ENCODE measurements at places on chromosomes 1 and 21.

DNA sequence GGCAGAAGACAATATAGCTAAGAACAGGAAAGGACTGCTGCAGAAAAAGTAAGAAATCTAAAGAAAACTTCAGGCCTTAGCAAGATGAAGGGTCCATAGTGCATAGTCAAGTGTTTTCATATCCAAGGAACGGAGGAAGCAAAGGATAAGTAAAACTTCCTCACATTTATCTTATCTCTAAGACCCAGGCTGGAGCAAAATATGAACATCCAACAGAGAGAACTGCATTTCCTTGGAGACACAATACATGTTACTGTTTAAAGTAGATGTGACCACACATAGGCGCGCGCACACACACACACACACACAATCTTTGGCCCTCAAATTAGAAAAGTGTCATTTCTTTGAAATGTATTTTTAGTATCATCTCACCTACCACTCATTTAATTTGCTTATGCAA, 66.7 kb downstream of the TTLL7 start:
- no peak for DNase-seq

GRCh38 chr21:29219165-29219770, 79.5 kb upstream of the BACH1 start:
- no peak for DNase-seq

GRCh38 chr1:66371233-66372005, 162.5 kb upstream of the SGIP1 start:
- no peak for DNase-seq

DNA sequence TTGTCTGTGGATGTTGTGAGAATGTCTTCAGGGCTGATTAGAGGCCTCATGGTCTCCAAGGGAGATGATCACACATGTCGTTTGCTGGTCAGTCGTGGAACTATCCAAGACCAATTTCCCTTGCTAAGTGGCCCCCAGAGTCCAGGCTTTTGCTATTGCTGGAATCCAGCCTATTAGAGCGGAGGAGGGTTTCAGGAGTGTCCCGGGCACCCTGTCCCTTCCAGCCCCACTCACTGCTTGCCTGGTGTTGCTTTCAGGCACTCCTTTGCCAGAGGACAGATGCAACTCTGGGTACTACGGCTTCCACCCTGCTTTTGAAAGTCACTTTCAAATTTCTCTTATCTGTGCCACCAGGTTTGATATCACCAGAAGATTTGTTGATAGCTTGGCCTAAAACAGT, 149.1 kb downstream of the NOS1AP start:
- DNase-seq: no peak

- DNase-seq: no peak
Measured at GRCh38 chr1:24278726-24279125, 40.4 kb upstream of the GRHL3 start.

DNA sequence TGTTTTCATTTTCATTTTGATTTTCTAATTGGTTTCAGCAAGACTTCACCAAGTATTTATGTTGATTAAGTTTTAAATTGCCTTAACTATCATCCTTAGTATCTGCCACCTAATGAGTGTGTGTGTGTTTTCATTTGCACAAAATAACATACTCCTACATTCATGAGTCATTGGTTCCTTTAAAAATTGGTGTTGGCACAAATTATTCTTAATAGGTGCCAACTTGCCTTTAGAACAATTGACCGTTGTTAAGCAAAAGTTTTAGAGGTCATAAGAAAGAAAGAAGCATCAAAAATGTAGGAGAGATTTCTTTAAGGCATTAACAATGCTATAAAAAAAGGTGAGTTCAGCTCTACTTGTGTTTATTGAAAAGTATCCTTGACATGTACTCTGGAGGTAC, 77.5 kb downstream of the FNBP1L start:
- no peak for DNase-seq

GRCh38 chr1:33818071-33818470, 45.8 kb upstream of the HMGB4 start:
- DNase-seq: no peak

- no peak for DNase-seq
Measured at GRCh38 chr1:89051955-89052312, 13.1 kb downstream of the GBP1 start.

GRCh38 chr1:203907901-203908300, 46.5 kb downstream of the SNRPE start:
- DNase-seq: no peak

- no peak for DNase-seq
Measured at GRCh38 chr1:210089855-210090254, 142.7 kb upstream of the SERTAD4 start.

DNA sequence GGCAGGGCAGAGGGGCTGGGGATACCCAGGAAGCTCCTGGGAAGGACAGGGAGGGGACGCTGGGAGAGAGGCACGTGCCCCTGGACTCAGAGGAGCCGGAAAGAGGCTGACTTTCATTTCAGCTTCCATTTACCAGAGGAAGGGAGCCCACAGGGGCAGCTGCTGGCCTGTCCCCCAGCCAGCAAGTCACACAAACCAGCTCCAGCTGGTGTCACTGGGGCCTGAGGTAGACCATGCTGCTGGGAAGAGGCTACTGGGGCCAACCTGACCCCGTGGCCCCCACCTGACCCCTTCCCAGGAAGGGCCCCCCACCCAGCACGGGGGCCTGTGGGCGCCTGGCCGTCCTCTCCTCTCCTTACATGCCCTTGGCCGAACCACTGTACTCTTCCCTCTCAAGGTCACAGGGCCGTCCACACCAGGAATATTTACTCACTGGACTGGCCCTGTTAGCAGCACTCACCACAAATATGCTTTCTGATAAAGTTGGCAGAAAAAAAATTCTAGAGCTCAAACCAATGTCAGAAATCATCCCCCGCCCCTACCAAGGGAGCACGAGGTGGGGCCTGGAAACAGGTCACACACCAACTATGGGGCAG, 110.5 kb downstream of the CASZ1 start:
- no peak for DNase-seq

GRCh38 chr1:235858766-235859165, 7.9 kb downstream of the LYST start:
- DNase-seq: no peak

DNA sequence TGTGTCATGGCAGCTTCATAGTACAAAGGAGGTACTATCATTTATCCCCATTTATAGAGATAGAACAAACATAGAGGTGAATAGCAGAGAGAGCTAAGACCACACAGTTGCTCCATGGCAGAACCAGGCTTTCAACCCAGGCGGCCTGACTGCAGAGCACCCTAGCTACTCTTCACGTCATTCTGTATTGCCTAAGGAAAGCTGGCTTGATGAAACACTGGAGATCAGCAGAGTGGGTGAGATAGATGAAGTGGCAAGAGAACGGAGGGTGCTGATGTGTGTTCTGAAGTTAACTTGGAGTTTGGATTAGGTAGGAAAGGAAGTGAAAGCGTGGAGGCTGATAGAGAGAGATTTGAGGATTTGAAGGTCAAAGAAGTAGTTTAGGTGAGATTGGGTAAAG, 47.9 kb upstream of the RWDD3 start:
- no peak for DNase-seq

GRCh38 chr1:163771637-163772036, 449.9 kb downstream of the NUF2 start:
- DNase-seq: no peak

DNA sequence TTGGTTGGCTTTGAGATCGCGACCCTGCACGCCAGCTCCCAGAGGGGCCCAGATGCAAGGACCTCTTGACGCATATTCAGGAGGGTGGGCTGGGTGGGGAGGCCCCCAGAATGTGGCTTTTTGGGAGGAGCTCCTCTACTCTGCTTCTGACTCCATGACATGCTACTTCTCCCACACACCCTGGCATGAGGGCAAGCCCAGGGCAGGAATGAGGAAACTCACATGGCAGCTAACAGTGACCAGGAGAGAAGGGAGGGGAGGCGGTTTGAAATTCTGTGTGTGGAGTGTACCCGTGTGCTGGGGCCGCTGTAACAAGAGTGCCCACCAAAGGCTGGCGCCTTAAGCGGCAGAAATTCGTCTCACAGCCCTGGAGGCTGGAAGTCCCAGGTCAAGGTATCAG, 61.3 kb upstream of the GPR153 start:
- no peak for DNase-seq

DNA sequence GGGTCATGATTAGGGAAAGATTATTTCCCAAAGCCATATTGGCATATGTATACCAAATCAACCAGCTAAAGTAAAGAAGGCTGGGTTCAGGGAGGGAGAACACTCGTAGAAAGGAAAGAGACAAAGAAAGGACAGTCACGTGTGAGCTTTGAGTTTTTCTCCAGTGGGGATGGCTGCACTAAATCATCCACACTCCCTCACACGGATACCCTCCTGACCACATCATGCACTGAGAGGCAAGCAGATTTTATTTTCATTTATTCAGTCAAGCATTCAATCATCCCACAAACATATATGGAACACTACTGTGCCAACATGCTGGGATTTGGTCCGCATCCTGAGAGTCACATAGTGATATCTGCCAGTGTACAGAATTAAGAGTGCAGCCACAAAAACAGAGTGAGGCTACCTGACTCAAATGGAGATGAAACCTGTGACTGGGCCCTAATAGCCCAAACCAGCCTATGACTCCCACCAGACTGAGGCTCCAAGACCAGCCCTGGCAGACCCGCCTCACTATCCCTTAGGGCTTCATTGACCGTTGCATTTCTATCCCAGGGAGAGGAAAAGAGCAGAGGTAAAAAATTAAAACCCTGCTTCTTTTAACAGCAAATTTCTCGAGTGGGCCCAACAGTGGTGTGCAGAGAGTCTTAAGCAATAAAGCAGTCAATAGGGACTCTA, 155.9 kb downstream of the BARHL2 start:
- no peak for DNase-seq

DNA sequence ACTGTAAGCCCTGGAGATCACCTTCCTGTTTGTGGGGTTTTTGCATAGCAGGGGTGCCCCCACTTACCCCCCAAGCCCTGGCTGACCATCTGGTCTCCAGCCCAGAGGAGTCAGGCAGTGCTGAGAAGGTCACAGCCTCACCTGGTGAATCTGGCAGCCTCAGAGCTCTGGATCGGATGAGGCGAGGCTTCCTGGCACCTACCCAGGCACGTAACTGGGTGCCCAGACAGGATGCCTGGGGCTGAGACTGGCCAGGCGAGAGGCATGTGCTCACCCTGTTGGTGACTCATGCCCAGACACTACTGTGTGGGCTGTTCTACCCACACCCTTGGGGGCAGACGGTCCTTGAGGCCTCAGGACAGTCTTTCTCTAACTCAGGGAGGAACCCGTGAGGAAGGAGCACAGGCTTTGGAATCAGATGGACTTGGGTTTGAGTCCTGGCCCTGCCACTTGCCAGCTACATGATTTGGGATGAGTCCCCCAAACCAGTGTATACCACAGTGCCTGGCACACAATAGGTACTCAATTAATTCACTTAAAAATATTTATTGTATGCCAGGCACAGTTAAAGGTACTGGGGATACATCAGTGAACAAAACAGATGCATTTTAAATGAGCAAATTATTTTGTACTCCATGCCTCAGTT, 15.1 kb upstream of the PADI3 start:
- DNase-seq: no peak

DNA sequence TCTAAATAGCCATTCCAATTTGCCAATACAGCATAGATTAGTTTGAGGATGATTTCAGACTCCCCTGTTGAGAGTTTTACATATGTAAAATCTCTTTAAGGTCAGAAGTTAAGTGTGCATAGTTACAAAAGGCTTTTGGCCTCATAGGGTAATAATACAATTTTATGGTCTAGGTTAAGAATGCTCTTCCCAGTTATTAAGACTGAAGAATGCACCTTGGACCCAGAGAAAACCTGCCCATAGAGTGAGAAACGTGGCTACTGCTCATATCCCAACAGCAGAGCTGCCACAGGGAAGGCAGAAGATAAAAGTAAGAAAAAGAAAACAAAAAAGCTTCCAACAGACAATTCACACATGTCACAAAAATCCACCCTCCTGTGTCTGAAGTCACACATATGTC, 255.9 kb downstream of the LMO4 start:
- no peak for DNase-seq

- no peak for DNase-seq
Measured at GRCh38 chr1:230621324-230622030, 20.8 kb upstream of the COG2 start.

DNA sequence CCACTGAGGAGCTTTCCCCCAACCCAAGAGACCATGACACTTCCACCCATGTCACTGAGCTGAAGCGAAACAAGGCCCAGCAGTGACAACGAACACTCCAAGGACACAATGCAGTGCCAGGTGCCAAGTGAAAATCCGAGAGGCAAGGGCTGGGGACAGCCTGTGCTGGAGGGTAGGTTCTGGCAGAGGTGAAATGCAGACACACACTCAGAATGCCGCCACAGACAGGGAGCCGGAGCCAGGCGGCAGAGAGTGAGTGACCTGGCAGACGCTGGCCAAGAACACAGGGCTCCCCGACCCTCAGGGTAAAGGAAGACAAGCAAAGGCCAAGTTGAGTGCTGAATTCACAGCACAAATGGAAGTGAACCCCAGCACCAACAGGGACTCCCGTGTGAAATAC, 78.9 kb downstream of the CD46 start:
- no peak for DNase-seq

DNA sequence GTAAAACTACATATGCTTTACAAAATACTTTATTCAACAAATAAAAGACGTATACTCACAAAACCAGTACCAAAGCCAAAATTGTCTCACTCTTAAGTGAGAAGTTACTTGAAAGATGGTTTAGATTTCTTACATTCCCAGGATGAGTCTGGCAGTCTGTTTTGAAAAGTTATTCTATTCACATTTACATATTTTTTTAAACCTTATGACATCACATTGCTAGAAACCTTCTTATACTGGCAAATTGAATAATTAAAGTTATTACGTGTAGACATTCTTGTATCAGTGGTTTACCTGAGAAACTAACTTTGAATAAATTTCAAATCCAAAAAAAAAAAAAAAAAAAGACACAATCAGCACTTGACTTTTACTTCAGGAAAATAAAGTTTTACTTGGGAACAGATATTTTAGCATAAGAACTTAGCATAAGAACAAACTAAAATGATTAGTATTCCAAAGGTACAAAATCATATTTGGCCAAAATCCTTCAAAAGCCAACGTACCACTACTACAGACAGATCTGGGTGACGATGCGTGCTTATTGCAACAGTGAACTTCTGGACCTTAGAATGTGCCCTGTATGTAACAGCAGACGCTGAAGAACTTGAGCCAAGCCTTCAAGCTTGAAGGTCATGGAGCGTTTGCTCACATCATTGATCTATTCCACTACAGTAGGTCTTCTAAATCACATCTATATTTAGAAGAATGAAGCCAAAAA, 2.5 kb downstream of the CDC42BPA start:
- no peak for DNase-seq

- DNase-seq: no peak
Measured at GRCh38 chr1:53837646-53837923, 511 bp downstream of the NDC1 start.

- DNase-seq: peak; percentile 27
Measured at GRCh38 chr21:36104317-36105300, 30.3 kb upstream of the CBR3 start.

DNA sequence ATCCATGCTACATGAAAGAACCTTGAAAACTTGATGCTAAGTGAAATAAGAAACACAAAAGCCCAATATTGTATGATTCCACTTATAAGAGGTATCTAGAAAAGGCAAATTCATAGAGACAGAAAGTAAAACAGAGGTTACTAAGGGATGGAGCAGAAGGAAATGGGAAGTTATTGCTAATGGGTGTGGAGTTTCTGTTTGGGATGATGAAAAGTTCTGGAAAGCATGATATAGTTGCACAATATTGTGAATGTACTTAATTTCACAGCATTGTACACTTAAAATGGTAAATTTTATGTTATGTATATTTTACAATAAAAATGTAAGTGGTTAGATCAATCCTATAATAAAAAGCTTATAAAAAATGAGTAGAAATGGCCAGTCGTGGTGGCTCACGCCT, 1.6 kb upstream of the NECAP2 start:
- DNase-seq: no peak

- no peak for DNase-seq
Measured at GRCh38 chr1:245797592-245798348, 643.0 kb downstream of the KIF26B start.

GRCh38 chr1:235958021-235958420, 91.3 kb upstream of the LYST start:
- DNase-seq: no peak
